ENCODE measurements at places on chromosomes 4 and X. TPM values are rescaled to one million over a fixed set of nuclear protein-coding genes. Genes with fewer than 3 reads are reported as not detected.

Gene MCF2
- total RNA-seq = 0.12 TPM

Gene ACE2
- 0.12 TPM for total RNA-seq

Gene PROM1
- not detected for total RNA-seq

Gene MAGED1
- 158 TPM for total RNA-seq

Gene LIMCH1
- 58.1 TPM for total RNA-seq

Gene C4orf54
- total RNA-seq = not detected

Gene ADRA2C
- total RNA-seq = 0.66 TPM

Gene MAGEB2
- total RNA-seq = not detected

Gene PRDM8
- total RNA-seq = 0.87 TPM

Gene ASMT
- total RNA-seq = not detected

Gene ARSJ
- 36.2 TPM for total RNA-seq

Gene GPR82
- total RNA-seq = not detected

Gene FABP2
- total RNA-seq = not detected

Gene VEGFC
- 42.1 TPM for total RNA-seq

Gene NAP1L5
- 11.6 TPM for total RNA-seq

Gene PDGFRA
- 742 TPM for total RNA-seq

Gene ADGRA3
- 9.8 TPM for total RNA-seq

Gene BEX2
- 0.79 TPM for total RNA-seq

Gene SERPINA7
- not detected for total RNA-seq

Gene RPA4
- total RNA-seq = 0.79 TPM

Gene LONRF3
- 1.3 TPM for total RNA-seq

Gene NUP62CL
- total RNA-seq = not detected

Gene CXCL1
- 4.5 TPM for total RNA-seq

Gene RHOXF2B
- not detected for total RNA-seq

Gene PITX2
- total RNA-seq = not detected

Gene ARSD
- 17.8 TPM for total RNA-seq

Gene SYN1
- total RNA-seq = 0.40 TPM
